ENCODE measurements at places on chromosomes 1 and 21.

DNA sequence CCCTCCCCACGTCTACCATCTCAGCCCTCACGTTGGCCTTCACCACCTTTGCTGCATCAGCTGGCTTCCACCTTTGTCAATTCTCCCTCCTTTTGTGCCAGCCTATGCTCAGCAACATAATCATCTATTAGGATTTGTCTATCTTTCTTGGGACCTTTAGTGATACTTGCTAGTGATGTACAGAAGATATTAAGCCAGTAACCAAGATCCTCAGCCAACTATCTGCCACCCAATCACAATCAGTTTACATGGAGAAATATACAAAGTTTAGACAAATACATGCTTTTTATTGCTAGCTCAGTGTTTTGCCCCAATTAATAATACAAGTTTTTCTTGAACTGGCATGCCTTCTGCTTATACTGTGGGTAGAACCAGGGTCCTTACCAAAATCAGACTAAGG is 172.3 kb downstream of the TPR start:
- DNase-seq = no peak

DNA sequence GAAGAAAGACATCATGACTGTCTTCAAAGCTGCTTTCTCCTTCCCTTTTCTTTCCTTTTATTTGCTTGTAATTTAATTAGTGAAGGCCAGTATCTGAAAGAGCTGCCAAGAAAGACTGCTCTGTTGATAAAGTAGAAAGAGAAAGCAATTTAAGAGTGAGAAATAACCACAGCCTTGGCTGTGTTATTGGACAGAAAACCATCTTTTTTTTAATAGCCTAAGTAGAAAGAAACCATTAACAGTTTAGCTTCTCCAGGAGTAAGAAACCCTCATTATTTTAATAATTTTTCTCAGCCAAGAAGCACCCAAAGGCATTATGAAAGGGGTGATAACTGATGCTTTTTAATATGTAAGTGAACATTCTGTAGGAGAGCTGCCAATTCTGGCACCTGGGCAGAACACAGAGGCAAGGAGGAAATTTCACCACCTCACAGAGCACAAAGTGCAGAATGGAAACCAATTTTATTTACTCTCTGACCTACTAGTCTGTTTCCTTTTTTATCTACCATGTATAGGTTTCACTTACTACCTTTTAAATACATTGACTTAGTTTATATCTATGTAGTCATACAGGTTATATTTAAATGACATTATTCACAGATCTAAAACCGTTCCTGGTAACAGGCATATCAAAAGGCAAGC is 703.2 kb downstream of the MRPL39 start:
- no peak for DNase-seq

DNA sequence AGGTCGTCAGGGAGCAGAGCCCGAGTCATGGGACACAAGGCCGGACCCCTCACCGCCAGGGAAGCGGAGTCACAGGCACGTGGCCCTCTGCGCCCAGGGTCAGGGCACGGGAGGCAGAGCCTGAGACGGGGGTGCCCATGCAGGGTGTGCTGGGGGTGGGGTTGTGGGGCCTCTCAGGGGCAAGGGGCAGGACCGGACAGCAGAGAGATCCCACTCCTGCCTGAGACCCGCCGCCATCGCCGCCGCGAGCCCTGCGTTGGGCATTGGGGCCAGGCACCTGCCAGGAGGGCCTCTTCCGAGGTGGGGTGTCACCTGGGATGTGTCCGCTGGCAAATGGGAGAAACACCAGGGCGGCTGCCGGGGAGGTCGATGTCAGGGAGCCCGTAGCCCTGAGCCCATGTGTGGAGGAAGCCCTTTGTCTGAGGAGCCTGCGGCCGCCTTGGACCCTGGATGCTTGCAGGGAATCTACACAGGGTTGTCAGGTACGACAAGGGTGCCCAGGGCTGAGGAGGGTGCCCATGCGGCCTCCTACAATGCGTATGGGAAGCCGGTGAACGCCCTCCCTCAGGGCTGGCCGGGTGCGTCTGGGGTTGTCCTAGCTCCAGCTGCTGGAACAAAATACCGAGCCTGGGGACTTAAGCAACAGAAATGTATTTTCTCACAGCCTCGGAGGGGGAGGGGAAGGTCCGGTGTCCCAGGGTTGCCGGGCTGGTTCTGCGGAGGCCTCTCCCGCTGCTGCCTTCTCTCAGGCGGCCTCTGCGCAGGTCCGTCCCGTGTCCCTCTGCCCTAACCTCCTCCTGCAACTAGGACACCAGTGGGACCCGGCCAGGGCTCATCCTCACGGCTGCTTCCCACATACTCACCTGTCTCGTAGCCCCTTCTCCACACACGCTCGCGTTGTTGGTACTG is 16.4 kb upstream of the C1orf159 start:
- DNase-seq = no peak

DNA sequence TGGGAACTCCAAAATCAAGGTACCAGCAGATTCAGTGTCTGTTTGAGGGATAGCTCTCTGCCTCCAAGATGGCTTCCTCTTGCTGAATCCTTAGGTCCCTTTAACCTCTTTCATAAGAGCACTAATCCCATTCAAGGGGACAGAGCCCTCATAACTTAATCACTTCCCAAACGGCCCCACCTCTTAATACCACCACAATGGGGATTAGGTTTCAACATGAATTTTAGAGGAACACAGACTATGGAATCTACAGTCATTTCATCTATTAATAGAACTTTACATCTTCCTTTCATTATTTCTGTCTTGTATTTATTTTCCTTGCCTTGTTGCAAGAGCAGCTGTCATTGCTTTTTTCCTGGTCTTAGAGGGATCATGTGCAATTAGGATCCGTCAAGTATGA is 30.3 kb downstream of the HOOK1 start:
- DNase-seq = no peak

- DNase-seq = no peak
Observed at GRCh38 chr1:88394958-88395357, 289.1 kb upstream of the PKN2 start.

DNA sequence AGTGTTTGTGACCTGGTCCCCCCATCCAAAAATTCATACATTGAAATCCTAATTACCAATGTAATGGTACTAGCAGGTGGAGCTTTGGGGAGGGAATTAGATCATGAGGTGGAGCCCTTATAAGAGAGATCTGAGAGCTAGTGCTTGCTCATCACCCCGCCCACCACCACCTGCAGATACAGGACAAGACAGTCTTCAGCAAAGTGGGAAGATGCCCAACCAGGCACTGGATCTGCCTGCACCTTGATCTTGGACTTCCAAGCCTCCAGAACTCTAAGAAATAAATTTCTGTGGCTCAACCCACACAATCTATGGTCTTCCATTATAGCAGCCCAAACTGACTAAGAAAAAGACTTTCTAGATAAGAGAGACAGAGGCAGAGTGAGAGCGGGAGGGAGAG is 343.4 kb downstream of the LRRIQ3 start:
- no peak for DNase-seq

DNA sequence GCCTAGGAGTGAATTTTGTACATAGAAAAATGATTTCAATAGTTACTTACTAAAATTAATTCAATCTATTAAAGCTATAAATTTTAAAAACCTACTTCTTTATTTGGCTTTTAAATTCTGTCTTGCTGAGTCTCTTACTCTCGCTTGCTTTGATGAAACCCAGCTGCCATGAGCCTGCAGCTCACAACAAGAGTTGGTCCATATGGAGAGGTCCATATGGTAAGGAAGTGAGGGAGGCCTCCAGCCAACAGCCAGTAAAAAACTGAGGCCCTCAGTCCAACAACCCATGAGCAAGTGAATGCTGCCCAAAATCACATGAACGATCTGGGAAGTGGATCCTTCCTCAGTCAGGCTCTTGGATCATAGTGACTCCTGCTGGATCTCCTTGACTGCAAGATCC is 89.9 kb upstream of the CXADR start:
- DNase-seq = no peak

DNA sequence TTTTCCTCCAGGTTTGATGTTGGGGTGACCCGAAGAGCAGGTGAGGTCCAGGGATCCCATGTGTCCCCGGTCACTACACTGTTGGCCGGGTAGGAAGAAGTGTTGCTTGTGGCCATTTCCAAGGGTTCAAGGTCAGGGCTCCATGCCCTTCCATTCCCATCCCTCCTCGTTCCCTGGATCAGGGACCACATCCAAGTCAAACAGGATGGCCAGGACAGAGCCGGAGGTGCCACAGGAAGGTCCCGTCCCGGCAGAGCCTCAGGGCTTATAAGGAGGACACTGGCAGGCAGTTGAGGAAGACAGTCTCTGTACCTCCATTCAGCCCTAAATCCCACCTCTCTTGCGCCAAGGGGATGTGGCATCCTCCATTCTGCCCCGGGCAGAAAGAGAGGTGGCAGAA is 22.0 kb upstream of the FAM131C start:
- no peak for DNase-seq

GRCh38 chr1:241776911-241777310 is 71.1 kb upstream of the EXO1 start:
- DNase-seq = no peak

DNA sequence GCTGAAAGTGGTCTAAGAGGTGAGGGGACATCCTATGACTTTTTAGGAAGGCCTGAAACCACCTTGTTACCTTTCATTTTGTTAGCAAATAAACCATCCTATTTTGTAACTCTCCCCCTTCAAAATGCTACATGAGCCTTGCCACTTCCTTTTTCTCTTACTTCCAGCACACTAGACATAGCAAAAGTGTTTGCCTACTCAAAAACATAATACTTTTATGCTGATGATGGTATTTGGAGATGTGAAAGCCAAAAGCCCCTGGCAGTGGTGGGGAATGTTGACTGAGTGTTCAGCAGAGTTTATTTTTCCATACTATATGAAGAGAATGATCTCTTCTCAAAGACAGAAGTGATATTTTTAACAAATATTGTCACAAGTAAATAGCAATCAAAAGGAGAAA is 134.2 kb downstream of the EDEM3 start:
- no peak for DNase-seq
